ENCODE measurements at places on chromosomes 2 and 18.

DNA sequence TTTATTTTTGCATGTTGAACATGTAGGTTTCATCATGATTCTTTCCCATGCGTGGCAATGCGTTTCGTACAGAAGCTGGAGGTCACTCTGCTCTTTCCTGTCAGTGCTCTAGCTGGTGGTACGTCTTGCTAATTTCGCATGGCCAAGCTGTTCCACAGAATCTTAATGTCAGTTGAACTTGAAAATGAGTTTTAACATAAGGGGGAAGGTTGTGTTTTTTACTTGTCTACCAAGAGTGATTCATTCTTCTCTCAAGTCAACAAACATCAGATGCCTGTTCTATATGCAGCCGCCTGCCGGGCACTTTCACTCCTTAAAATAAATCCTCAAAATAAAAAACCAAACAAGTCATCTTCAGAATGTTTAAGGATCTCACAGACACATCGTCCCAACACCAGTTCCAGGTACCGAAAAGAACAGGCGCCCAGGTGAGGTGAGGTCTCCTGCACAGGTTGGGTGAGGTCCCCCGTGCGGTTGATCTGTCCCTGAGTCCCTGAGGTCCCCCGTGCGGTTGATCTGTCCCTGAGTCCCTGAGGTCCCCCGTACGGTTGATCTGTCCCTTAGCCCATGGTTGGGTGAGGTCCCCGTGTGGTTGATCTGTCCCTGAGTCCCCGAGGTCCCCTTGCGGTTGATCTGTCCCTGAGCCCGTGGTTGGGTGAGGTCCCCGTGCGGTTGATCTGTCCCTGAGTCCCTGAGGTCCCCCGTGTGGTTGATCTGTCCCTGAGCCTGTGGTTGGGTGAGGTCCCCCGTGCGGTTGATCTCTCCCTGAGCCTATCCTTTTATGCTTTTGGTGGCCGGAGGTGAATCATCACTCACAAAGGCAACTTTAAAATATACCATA is 57.0 kb upstream of the KCNG2 start:
- ATAC-seq: no peak

- no peak for ATAC-seq
Observed at GRCh38 chr18:63095768-63096167, 223.8 kb downstream of the BCL2 start.

GRCh38 chr2:232667989-232668583 is 29.0 kb upstream of the GIGYF2 start:
- ATAC-seq: no peak

GRCh38 chr18:26488417-26489009 is 59.8 kb downstream of the KCTD1 start:
- no peak for ATAC-seq

GRCh38 chr2:218293715-218294429 is 1.6 kb upstream of the TMBIM1 start:
- no peak for ATAC-seq

DNA sequence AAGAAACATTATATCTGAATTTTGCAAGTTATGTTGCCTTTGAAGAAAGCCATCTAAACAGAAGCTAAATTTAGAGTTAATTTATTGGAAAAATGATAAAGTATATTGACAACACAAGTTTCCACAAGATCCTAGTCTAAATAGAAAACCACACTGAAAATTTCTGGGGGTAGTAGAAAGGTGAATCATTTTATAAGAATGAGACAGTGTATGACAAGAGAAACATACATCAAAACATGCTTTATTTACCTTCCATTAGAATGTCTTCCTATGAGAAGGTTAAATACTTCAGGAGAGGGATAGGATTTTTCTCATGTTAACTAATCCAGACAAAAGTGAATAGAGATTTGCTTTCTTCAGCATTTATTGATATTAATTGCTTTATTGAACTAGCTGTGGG is 1389.8 kb upstream of the ZEB2 start:
- ATAC-seq: no peak

DNA sequence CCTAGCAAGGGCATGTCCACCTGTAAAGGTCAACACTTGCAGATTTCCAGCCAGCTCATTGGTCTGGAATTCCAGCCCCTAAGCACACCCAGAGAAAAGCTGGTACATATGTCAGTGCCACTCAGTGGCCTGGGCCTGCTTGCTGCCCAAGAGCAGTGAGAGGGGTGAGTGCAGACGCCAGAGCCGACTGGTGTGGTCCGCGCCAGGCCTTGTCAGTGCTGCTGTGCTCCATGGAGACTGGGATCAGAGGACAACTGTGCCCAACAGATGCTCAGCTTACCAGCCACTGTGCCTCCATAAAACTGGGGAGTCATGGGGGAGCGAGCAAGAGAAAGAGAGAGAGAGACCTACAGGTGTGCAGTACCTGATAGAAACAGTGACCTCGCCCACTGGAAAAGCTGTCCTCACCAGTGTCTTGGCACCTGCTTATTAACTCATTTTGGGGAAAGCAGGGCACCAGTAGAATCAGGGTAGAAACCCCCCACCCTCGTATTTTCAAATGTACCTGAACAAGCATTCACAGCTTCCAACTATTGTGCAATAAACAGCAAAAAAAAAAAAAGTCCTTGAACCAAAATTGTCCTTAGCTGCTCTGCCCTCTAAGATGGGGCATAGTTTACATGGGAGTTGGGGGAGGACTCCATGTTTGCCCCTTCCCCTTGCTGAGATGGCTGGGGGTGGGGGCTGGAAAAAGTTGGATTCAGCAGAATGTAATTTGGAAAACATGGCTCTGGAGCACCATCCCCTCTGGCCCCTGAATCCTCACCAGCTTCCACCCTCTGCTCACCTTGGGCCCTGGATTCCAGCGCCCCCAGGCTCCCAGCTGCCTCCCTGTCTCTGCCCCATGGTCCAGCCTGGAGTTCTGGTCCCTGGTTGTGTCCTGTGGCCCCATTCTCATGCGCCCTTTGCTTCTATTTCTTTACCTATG is 1.4 kb upstream of the SP140L start:
- no peak for ATAC-seq

- no peak for ATAC-seq
Observed at GRCh38 chr18:61136711-61137251, 196.4 kb upstream of the CDH20 start.

DNA sequence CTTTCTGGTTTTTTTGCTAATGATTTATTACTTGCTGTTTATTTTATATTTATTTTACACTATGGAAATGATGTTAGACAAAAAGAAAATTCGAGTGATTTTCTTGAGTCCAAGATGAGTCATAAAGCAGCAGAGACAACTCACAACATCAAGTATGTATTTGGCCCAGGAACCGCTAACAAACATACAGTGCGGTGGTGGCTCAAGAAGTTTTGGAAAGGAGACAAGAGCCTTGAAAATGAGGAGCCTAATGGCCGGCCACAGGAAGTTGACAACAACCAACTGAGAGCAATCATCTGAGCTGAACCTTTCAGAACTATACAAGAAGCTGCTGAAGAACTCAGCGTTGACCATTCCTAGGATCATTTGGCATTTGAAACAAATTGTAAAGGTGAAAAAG is 594.1 kb downstream of the SATB2 start:
- no peak for ATAC-seq

DNA sequence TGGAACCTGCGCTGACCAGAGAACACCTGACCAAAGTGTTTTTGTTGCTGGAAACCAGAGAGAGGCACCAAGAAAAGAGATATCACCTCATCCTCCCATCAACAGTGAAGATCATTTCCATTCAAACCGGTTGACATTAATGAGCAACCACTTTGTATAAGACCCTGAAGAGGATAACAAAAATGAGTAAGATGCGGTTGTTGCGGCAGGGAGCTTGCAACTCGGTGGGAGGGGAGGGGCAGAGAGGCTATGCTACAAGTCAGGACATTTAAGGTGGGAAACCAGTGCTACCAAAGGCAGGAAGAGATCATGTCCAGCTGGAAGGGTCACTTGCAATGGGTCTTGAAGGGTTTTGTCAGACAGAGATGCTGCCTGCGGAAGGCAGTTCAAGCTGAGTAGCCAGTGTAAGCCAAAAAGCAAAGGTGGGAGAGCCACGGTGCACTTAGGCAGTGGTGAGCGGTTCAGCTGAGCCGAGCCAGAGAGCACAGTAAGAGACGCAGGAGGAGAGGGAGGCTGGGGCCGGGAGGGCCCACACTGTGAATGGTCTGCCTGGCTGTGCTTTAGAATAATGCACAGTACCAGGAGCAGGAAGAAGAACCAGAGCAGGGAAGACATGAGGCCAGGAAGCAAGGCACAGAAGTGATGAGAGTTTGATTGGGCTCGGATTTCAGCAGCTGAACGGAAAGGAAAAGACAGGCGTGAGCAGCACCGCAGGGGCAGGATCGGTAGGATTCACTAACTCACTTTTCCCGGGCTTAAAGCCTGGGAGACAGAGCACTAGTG is 24.4 kb upstream of the DTNB start:
- ATAC-seq: peak; percentile 63

GRCh38 chr2:173962031-173962430 is 3.1 kb downstream of the SP3 start:
- no peak for ATAC-seq

GRCh38 chr2:42756966-42757513 is 6.9 kb downstream of the OXER1 start:
- ATAC-seq: no peak

DNA sequence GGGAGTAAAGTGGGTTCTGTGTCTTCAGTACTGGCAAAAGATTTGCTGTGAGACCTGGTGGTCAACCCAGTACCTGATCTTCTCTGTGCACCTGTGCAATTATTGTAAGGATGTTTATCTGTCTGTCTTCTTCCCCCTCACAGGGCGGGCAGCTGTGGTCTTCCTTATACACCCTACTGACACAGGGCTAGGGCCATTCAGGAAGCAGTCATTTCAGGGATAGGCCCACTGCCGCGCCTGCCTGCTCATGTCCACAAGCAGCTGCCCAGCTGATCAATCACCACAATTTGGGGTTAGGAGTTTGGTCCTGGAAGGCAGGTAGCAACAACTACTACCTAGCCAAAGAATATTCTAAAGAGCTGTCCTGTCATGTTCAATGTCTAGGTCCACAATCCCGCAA is 1.2 kb upstream of the CNNM4 start:
- ATAC-seq: no peak

GRCh38 chr18:53411511-53411910 is 813.0 kb downstream of the MBD2 start:
- no peak for ATAC-seq

GRCh38 chr2:238561230-238561629 is 134.5 kb downstream of the ASB1 start:
- ATAC-seq: peak; percentile 34

DNA sequence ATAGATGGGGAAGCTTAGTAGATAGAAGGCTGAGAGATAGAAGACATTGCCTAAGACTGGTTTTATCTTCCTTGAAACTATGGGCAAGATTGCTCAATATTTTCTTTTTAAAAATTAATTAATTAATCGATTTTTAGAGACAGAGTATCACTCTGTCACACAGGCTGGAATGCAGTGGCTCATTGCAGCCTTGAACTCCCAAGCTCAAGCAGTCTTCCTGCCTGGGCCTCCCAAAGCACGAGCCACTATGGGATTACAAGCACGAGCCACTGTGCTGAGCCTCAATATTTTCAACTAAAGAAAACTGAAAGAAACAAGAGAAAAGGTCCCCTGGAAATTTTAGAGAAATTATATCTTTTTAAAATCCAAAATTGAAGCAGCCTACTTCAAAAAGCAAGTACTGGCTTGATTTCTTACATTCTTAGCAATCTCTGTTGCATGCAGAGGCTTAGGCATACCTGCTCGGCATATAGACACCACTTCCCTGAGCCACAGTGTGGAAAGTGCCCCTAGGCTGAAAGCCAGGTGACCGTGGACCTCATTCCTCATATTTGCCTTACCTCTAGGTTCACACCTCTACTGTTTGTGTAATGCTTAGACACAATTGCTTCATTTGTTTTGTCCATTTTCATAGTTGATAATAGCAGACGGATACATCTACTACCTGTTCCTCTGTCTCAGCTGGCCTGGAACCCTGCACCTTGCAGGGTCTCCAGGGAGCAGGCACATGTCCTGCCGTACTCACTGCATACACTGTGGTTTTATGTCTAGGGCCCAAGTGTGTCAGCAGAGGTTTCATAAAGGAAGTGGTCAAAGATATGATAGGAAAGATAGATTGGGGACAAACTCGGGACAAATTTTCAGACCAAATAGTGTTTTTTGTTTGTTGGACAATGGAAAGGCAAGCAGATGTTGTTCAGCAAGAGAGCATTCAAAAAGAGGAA is 166.5 kb upstream of the ALPP start:
- ATAC-seq: no peak

DNA sequence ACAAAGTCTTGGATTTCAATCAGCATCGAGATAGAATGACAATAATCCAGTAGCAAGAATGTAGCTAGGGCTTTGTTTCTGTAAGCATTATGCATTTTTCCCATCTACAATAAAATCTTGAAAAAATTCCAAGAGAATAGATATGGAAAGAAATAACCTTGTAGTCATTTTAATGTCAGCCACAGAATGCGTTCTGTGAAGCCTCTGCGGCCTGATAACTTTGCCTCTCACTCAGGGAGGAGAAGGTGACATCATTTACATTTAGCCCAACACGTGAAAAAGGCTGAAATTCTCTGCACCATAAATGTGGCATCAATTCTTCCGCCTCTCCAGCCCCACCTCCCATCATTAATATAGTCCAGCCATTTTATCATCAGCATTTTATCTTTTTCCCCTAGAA is 19.1 kb upstream of the DYNC1I2 start:
- ATAC-seq: no peak

- ATAC-seq: no peak
Observed at GRCh38 chr2:106107509-106108131, 86.5 kb downstream of the UXS1 start.

GRCh38 chr2:6352906-6353515 is 512.7 kb downstream of the CMPK2 start:
- no peak for ATAC-seq

- no peak for ATAC-seq
Observed at GRCh38 chr18:25234322-25234639, 117.7 kb downstream of the ZNF521 start.
